ENCODE measurements at places on chromosomes 11 and 22.
A peak's percentile ranks its signal among the peaks of the same experiment; 100 is the strongest.

DNA sequence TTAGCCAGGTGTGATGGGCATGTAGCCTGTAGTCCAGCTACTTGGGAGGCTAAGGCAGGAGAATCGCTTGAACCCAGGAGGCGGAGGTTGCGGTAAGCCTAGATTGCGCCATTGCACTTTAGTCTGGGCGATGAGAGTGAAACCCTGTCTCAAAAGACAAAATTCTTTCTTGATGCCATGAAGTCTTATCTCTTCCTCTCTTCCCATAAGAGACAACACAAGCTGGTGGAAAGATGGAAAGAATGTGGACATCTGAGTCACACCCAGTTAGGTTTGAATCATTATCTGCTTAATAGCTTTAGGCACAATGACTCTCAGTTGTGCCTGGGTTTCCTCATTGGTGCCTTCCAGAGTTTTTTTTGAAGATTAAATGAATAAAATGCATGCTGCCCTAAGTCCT, 35.3 kb downstream of the KREMEN1 start:
- no peak for DNase-seq

- no peak for DNase-seq
These were observed 52.9 kb upstream of the SPATA19 start for GRCh38 chr11:133898031-133898769.

- no peak for DNase-seq
These were observed 492.9 kb upstream of the KIRREL3 start for GRCh38 chr11:127493330-127494022.

- DNase-seq = no peak
These were observed 145.7 kb downstream of the SHANK2 start for GRCh38 chr11:71106671-71107070.

- no peak for DNase-seq
These were observed 1038.5 kb downstream of the NTM start for GRCh38 chr11:132408877-132409276.

DNA sequence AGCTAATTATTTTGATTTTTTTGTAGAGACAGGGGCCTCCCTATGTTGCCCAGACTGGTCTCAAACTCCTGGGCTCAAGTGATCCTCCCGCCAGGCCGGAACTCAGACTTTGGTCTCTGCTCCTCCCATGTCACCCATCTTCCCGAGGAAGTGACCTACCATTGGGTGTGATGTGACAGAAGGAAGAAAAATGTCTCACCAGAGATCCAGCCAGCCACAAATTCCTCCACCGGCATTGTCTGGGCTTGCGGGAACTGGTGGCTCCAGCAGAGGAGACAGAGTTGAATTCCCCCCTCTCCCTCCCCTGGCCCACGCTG, 772 bp downstream of the SLC25A45 start:
- no peak for DNase-seq

DNA sequence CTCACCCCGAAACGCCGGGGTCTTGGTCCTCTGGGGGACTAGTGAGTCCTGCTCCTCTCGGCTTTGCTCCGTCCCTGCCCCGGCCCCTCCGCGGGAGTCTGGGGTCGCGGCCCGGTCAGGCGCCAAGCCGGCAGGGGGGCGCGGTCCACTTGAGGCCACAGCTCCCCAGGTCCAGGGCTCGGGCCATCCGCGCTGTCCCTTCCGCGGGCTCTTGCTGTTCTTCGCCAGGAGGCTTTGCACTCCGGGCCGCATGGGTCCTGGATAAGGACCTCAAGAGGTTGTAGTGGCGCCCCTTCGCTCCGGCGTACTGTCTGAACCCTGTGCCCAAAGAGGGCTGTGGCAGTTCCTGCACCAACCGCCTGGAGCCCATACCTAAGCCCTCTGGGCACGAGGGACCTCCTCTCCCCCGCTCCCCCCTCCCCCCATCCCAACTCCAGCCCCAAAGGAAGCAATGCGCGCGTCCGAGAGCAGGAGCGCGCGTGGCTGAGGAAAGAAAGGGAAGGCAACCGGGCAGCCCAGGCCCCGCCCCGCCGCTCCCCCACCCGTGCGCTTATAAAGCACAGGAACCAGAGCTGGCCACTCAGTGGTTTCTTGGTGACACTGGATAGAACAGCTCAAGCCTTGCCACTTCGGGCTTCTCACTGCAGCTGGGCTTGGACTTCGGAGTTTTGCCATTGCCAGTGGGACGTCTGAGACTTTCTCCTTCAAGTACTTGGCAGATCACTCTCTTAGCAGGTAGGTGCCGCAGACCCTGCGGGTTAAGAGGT, at the start of gene ADM:
ADM (plus strand) TSS at position 579 of the 767 bp plus-strand sequence. CDS start 628 bp downstream, outside the sequence.
- peak; percentile 28 for DNase-seq

DNA sequence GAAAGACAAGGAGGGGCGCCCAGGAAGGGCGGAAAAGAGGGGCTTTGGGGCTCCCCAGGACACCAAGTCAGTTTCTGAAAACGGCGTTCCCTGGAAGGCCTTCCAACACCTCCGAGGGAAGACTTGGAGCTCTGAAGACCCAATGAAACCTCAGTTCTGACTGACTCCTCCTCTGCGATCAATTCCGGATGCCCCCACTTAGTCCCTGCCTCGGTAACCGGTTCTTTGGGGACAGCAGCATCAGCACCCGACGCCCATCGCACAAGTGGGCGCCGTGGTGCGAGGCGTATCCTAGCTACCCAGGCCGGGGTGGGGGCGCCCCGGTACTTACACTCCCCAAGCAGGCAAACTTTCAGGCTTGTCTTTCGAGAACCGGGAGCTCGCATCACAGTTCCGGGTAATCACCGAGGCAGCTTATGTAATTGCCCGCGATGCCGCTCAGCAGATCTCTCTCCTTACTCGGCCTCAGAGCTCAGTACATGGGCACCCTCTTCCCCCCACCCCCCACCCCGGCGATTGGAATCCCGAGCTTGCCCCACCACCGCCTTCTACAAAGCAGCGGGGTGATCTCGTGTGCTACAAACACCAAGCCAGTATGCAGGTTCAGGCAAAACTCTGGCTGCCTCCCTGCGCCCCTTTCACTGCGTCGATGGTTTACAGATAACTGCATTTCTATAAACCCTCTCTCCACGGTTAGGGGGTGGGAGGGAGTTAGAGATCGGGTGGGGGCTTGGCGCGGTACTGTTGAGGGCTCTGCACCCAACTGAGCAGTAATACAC, 2.0 kb downstream of the TENM4 start:
- DNase-seq = no peak

DNA sequence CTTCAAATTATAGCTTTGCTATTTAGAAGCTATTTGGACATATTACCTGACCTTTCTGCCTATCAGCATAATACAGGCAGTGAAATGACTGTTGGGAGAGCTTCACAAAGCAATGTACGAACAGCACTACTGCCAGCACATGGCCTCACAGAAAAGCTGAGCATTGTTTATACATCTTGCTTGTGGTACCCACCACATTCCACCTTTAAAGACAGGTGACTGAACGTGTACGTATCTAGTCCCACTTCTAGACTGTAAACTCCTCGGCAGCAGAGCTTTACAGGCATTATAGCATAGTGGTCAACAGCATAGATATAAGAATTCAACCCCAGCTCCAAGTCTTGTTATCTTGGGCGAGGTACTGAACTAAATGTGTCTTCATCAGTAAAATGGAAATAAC, 1.6 kb downstream of the JOSD1 start:
- no peak for DNase-seq

GRCh38 chr22:40290516-40290915, 55.8 kb upstream of the ADSL start:
- DNase-seq = no peak

GRCh38 chr11:83004746-83005556, 66.7 kb downstream of the RAB30 start:
- DNase-seq = peak; percentile 28

DNA sequence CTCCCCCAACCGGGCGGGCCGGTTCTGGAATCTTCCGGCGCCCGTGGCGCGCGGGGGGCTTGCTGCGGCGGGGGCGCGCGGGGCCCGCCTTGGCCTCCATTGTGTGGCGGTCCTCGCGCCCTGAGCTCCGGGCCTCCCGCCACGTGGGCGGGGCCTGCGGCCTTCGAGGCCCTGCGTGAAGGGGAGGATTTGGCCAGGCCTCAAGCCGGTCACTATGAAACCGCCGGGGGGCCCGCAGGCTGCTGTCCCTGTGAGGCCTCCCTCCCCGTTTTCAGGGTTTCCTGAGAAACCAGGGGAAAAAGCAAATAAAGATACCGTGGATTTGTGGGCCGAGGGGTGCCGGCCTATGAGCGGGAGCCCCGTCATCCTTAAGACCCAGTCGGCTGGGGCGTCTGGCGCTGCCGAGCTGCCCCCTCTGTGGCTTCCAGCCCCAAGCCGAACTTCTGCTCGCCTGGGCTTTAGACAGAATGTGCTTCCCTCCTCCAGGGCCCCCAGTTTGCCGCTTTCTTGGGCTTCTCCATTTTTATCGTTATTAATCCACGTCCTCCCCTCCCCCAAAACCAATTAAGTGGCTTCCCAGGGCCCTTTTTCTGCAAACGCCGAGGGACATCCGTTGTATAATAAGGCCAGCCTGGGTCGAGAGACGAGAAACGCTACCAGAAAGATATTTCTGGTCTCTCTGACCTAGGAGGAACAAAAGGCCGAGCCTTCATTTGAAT, 602 bp downstream of the EWSR1 start:
- peak; percentile 8 for DNase-seq

DNA sequence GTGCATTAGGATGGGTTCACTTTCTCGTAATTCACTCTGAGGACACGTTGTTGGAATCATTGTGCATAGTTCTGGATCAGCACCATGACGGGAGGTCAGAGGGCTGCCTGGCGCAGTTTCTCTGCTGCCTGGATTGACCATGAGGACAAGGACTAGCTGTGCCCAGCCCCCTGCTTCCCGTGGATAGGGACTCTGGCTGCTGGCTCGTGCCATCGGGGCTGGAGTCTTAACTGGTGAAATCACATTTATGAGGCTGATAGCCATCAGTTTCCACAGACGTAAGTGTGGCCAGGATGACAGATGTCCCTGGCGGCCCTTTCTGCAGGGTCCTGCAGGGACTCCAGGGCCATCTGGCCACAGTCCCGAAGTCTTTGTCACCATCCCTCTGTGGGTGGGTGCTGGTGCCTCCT, 24.1 kb upstream of the GRAMD4 start:
- no peak for DNase-seq

- no peak for DNase-seq
These were observed 105.3 kb downstream of the GRAMD1B start for GRCh38 chr11:123535401-123535800.

DNA sequence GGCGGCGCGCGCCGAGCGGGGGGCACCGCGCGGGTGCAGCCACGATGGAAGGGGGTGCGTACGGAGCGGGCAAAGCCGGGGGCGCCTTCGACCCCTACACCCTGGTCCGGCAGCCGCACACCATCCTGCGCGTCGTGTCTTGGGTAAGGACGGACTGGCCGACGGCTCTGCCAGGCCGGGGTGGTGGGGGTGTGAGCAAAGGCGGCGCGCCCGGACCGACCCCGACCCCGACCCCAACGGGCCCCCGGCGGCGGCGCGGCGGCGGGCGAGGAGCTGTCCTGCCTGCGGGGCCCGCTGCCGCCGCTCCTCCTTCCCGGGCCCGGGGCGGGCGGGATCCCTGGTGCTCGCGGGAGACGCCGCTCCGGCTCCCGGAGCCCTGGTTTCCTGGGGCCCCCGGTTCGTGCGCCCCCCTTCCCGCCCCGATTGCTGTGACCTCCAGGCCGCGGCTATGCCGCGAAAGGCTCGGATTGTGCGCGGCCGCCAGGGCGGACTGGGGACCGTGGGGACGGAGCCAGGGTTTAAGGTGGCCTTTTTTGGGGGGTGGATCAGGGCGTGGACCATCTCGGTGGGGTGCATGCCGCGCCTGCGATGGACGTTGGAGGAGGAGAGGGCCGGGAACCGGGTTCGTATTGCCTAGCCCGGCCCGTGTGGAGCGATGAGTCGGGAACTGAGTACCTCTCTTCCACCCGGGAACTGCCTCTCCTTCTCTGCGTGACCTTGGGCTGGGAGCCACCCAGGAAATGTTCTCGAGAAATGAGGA, at the start of gene SYNGR1:
SYNGR1 (plus strand) TSS at position 25 of the 760 bp plus-strand sequence; CDS start at position 45, 20 bp downstream.
- no peak for DNase-seq

DNA sequence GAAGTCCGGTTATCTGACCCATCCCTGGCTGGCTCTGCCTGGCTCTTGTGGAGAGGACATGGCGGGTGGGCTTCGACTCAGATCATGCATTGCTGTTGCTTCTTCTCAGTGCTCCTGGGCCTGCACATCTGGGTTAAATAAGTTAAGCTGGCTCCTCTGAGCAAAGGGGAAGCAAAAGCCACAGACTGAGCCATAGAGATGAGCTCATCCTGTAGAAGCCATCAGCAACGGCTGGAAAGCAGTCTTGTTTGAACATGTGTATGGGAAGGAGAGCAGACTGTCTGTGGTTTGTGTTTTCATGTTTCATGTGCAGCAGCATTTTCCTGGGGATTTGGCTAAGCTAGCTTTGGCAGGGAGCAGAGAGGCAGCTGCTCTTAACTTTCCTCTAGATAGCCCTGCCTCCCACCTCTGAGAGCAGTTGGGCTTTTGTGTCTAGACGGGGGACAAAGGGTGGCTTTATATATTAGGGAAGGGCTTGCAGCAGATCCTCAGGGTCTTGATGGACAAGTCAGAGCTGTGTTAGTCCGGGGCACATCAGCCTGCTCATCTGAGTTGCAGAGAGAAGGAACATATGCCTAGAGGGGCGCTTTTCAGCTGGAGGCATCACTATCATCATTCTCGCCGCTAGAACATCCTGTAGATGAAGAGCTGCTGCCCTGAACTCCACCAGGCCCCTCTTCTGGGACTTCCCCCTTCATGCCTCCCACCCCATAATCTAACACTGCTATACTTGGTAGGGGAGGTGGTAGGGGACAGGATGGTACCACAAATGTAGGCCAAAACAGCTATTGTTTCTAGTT, 14.9 kb downstream of the DCPS start:
- no peak for DNase-seq

- DNase-seq = no peak
These were observed 1308.3 kb downstream of the TBC1D22A start for GRCh38 chr22:48070760-48071159.

GRCh38 chr11:7609015-7609414, 64.3 kb downstream of the CYB5R2 start:
- no peak for DNase-seq

GRCh38 chr22:26544489-26544888, 32.2 kb upstream of the TFIP11 start:
- no peak for DNase-seq

DNA sequence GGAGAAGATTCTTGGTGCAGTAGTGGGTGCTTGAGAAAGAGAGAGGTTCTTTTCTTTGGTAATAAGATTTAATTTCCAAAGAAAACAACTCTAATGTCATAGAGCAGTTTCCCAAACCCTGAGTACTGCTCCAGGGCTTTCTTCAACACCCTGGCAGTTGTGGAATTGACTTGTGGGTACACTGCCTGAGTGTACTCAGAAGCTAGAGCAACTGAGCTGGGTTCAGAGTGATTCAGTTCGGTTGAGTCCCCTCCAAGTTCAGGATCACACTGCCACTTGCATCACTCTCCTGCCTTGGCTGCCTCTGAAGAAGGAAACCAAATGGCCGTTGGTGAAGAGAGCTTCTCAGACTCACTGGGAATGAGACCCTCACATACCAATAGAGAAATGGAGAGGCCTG, 5.3 kb downstream of the DMC1 start:
- DNase-seq = no peak

All from stimulated activated CD4-positive, alpha-beta T cell treated with anti-CD3 and anti-CD28 coated beads, Interleukin-2, amount 100 ng/mL, for 48 hours (primary cell).